Kidney (tissue), 22 donors: ENCODE measurements at places on chromosomes 3 and 15. TPM values are rescaled to one million over a fixed set of nuclear protein-coding genes. Genes with fewer than 3 reads are reported as not detected.

GRCh38 chr3:33690341-33690740 is 27.7 kb downstream of the CLASP2 start:
- DNase-seq: no peak

GRCh38 chr15:92189166-92189565 is 204.5 kb upstream of the ST8SIA2 start:
- peak; percentile 71 for DNase-seq

Gene KBTBD12
- polyA plus RNA-seq: 1.6 TPM

- no peak for DNase-seq
These were observed 82.2 kb downstream of the TRAK1 start for GRCh38 chr3:42173307-42173706.

DNA sequence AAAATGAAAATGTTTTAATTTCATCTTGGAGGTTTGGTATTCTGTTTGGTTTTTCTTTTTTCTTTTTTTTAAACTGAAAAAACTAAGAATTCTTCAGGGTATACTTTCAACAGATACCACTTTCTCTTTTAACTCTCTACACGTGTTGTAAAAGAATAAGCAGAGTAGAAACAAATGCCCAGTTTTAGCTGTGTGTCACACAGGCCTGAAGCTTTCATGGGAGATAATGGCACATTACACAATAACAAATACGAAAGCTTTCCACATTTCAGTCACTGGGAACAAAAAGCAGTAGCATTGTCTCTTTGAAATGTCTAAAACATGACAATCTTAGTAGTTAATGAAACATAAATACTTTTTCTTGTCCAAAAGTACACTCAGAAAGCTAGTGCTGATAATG is 818.5 kb downstream of the TBL1XR1 start:
- no peak for DNase-seq

Gene FEZF2
- polyA plus RNA-seq: not detected

DNA sequence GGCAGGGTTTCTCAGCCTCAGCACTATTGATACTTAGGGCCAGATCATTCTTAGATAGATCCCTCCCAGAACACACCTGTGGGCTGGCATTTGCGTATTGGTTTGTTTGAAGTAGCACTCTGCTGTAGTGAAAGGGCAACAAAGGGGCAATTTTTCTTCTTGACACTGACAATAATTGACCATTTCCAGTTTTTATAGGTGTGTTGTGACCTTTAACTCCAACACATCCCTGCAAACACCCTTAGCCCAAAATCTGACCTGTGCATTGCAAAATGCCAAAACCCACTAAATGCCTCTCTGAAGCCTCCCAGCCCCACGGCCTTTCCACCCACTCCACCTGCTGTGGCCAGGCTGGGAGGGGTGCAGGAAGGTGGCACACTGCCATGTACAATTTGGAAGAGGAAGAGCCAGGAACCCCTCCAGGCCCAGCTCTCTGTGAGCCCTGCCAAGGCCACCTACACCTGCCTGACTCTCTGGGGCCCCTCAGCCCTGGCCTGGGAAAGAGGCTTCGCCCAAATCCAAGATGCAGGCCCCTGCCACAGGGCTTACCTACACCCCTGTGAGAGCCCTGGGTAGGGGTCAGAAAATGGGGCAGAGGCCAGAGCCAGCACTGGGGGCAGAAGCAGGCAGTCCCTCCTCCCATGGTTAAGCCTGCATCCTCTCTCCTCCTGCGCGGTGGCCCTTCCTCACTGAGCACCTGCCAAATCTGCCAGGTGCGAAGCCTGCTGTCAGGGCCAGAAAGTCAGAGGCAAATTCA is 9.6 kb upstream of the CYP11A1 start:
- no peak for DNase-seq

DNA sequence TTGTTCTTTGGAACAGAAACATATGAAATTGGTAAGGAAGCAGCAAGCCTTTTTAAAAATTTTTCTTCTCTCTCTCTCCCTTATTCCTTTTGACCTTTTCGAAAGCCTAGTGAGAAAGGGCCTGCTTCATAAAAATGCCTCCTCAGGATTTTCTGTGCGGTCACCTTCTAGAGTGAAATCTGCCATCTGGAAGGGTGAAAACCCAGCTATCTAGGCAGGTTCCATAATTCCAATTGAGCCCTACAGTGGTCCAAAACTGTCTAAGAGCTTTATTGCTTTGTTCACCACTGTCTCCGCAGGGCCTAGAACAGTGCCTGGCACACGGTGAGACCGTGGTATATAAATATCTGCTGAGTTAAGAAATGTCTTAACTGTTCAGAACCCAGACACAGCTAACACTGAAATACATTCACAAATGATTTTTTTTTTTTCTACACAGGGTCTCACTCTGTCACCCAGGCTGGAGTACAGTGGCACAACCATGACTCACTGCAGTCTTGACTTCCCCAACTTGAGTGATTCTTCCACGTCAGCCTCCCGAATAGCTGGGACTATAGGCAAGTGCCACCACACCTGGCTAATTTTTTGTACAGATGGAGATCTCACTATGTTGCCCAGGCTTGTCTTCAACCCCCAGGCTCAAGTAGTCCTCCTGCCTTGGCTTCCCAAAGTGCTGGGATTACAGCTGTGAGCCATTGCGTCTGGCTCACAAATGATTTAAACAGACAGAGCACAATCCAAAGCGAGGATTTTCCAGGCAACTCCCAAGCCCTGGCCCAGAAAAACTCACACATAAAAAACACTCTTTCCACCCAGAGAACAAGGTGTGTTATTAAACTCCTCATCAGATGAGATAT is 64.4 kb downstream of the FRMD4B start:
- no peak for DNase-seq

Gene GP9
- 0.49 TPM for polyA plus RNA-seq

- no peak for DNase-seq
These were observed 280.2 kb downstream of the LSAMP start for GRCh38 chr3:116165135-116165534.

DNA sequence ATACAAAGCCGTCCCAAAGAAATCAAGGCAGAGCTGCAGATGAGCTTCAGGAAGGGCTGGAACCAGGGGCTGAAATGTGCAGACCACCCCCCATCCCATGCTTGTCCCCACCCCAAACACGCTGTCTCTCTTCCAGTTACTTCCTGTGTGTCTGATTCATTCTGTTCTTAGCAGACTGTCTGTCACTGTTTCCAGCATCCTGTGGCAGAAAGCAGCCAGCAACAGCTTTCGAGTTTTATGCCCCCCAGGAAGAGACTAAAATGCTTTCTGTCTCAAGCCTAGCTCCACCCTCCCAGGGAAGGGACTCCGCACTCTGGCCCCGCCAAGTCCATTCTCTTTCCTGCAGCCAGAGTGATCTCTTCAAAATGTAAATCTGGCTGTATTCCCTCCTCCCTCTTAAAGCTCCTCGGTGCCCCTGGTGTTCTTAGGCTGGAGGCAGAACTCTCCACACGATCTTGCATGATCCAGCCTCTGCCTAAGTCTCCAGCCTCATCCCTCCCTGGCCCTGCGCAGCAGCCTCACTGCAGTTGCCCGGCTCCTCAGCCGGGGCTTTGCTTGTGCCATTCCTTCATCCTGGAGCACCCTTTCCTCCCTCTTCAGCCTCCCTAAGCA is 41.5 kb downstream of the HRH1 start:
- DNase-seq: no peak

GRCh38 chr15:41043276-41043951 is 72.7 kb downstream of the INO80 start:
- no peak for DNase-seq

Gene SH2D7
- polyA plus RNA-seq: not detected

Gene SERINC4
- polyA plus RNA-seq: 0.47 TPM

DNA sequence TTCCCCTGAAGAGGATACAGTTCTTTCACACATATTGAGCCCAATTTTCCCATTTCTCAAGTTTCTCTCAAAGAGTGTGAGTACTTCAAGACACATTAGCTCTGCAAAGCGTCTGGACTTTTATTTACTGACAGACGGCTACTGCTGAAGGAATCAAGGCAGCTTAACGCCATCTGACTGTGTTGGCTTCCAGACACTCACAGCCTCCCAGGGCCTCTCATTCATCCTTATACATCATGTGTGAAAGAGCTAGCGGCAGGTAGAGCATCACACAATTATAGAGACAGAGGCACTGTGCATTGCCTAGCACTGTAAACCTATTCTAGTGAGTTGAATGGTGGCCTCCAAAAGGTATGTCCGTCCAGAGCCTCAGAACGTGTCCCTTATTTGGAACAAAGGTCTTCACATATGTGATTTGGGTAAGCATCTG is 284.1 kb upstream of the STT3B start:
- DNase-seq: no peak

Gene ALPK3
- polyA plus RNA-seq: 3.1 TPM

DNA sequence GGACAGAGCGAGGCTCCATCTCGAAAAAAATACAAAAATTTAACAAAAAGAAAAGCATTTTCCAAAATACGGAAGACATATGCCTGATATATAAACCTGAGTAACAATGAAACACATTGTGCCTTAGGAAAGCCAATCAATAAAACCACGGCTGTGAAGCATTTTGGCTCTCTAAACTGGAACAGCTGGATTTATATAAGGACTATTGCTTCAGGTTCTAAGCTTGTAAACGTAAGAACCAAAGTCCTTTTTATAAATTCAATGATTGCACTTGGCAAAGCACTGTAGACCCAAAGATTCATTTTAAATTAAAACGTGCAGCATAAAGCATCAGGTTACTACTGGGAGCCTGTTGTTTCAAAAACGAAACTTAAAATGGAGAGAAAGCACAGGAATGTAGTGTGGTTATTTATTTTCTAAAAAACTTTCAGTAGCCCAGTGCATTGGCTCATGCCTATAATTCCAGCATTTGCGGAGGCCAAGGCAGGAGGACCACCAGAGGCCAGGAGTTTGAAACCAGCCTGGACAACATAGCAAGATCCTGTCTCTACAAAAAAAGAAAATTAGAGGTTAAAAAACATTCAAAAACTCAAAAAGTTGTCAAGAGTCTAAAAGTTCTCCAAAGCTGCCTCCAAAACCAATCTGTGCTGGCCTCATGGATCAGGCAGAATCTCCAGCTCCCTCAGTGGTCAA is 61.5 kb downstream of the USF3 start:
- no peak for DNase-seq

DNA sequence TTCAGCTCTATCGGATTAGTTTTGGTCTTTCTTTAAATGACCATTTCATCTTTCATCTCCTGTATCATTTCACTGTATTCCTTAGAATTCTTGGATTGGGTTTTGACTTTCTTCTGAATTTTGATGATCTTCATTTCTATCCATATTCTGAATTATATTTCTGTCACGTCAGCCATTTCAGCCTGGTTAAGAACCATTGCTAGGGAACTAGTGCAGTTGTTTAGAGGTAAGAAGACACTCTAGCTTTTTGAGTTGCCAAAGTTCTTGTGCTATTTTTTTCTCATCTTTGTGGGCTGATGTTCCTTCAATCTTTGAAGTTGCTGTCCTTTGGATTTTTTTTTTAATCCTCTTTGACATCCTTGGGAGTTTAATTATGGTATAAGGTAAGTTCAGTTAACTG is 54.6 kb downstream of the STRIT1 start:
- no peak for DNase-seq

Gene PSMD2
- 104 TPM for polyA plus RNA-seq

Gene ZWILCH
- 3.0 TPM for polyA plus RNA-seq

DNA sequence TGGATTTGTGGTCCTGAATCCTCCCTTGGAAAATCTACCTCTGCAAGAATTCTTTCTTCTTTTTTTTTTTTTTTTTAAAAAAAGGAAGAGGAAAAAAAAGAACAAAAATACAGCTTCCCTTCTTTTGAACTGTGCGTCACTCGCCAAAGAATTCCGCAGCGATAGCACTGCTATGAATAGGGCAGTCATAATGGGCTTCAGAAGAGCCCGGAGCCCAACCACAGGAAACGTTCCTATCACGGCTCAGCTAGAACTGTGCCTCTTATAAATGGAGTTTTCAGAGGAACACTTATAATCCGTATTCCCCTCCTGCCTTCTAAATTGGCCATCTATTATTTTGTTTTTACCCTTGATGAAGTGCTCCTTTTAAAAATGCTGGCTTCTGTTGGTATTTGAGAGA is 227.7 kb downstream of the ADAMTS17 start:
- peak; percentile 67 for DNase-seq

DNA sequence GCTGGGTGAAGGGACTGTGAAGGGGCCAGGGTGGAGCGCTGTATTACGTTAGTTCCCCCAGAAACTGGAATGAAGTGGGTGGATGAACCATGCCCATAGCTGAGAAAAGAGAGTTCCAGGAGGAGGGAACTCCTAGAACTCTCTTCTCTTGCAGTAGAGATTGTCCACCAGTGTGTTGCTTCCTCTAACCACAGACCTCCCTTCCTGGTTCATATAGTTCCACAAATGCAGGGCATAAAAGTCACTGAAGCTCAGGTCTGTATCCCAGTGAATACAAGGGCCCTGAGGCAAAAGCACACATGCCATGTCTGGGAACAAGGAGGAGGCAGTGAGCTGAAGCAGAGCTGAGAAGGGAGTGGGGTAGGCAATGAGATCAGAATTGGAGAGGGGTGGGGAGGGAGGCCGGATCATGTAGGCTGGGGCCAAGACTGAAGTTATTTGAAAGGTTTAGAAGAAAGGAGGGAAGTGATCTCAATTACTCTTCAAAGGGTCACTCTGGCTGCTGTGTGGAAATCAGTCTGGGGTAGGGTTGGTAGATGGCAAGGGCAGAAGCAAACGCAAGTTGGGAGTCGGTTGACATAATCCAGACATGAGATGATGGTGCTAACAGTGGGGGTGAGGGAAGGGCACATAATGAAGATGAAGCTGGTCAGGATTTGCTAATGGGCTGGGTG is 6.5 kb downstream of the A4GNT start:
- no peak for DNase-seq

Gene SST
- polyA plus RNA-seq: not detected

Gene APOD
- 12.9 TPM for polyA plus RNA-seq

DNA sequence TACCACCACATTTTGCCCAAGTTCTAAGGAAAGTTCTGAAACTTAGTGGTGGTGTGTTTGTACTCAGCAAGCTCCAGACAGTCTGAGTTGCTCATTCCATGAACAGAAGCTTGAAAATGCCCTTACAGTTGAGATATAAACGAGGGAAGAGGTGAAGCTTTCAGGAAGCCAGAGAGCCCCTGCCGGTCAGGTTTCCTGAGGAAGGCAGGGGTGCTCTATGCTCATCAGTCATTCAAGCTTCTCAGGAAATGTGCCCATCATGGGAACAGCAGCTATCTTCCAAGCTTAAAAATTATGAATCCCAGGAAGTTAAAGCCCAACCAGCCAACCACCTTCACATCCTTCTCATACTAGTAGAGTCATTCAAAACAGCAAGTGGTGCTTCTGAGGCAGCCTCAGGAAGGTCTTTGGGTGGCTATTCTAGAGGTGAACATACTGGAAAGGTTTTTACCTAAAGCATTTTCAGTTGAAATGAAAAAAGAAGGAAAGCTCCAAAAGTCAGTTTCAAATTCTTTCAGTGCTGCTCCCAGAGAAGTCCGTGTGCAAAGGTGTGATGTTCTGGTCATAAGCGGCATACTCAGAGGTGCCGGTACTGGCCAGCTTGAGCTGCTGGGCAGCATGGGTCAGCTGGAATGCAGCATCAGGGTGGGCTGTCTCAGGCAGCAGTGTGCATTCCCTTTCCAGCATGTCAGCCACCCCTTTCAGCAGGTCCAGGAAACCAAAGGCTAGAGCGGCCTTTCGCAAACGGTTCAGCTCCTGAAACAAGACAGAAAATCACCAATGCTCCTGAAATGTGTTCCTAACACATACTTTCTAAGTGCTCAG is 31.8 kb downstream of the INTS14 start:
- DNase-seq: no peak

- peak; percentile 64 for DNase-seq
These were observed 34.7 kb downstream of the ANXA2 start for GRCh38 chr15:60363087-60363549.

- no peak for DNase-seq
These were observed 52.1 kb downstream of the TASOR start for GRCh38 chr3:56630966-56631365.

GRCh38 chr15:36481156-36481555 is 98.3 kb upstream of the CDIN1 start:
- DNase-seq: no peak

GRCh38 chr15:88300089-88300488 is 43.5 kb upstream of the NTRK3 start:
- no peak for DNase-seq

Gene SLC27A2
- 31.2 TPM for polyA plus RNA-seq

Gene LRRC49
- 13.2 TPM for polyA plus RNA-seq
